ENCODE measurements at places on chromosomes 16 and 17.

DNA sequence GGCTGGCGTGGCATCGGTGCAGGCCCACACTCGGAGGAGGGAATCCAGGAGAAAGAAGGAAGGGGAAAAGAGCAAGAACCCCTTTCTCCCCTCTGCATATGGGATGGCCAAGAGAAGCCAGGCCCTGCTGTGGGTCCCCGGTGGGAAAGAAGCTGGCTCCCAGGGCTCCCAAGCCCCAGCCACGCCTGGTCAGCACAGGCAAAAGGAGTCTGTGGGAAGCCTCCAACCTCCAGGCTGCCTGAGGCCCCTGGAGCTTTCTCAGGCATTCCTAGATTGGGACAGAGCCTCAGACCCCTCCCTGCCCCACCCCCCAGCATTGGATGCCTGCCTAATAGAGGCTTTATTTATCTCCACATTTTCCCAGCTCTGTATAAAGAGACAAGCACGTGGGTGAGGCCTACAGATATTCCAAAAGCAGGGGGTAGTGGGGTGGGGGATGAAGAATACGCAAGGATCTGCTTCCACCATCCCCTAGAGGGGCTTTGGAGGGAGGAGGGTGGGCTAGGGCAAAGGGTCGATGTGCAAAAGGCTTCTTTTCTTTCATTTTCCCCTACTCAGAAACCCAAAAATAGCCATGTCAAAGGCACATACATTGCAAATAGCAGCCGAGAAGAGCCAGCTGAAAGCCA lies 56.4 kb downstream of the MPRIP start:
- DNase-seq: no peak

DNA sequence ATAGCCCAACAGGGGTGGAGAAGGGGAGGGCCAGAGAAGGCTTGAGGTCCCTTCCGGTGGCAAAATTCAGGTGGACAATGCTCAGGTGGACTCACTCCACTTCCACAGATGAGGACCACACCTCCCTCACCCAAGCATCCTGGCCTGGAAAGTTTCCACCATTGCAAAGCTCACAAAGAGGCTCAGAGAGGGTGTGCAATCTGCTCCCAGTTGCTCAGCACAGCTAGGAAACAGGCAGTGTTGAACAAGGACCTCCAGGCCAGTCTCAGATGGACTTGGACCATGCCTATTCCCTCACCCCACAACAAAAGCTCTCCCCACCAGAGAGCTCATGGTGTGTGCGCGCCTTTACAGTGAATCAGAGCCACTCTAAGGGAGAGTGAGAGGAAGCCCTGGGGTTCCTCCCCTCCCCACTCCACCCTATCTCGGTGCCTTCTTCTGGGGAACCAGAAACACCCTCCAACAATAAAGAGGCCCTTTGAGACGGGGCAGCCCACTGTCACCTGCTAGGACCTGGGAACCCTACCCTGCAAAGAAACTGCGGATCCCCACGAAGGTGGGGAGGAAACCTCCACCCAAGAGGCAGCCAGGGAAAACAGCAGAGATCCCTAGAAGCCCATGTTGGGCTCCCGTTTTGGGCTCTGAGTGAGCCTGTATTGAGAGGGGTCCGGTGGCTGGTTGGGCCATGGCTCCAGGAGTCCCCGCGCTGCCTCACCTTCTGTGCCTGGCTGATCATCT lies 1.6 kb downstream of the FAM83G start:
- DNase-seq: peak; percentile 81

DNA sequence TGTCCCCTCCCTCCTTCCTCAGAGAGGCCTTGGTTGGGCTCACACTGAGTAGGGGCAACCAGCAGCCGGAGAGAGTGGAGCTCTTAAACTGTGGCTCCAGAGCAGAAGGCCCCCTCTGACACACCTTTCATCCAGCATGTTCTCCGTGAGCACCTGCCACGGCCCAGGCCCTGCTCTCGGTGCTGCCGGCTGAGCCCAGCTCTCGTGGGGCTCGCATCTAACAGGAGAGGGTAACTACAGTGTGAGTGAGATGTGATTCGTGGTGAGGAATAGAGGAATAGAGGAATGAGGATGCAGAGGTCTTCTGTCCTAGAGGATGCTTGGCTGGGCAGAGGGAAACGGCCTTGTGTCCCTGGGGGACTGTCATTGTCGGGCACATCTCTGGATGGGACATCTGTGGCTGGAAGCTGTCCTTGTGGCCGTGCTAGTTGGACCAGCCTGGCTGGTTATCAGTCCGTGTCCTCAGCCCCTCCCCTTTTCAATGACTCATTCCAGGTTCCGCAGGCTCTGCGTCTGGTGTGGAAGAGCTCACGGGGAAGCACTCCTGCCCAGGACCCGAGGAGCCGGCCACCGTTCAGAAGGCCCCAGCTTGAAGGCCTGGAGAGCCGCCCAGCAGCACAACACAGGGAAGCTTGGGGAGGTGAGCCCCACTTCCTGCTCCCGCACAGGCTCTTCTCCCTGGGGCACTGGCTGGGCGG lies 11.9 kb upstream of the DNASE1 start:
- no peak for DNase-seq

DNA sequence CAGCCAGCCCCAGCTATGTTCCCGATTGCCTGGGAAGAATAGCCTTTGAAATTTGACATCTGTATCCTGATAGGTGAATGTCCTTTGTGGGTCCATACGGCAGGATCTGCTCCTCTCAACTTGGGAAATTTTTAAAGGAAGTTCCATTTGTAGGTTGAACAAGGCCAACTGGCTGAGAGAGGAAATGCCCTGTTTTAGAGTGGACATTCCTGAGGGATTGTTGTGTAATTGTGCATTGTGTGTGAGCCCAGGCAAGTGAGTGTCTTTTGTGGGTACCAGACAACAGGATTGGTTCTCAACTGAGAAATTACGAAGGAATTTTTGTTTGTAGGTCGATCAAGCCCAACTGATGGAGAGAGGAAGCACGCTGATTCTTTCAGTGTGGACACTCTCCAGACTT lies 2.6 kb upstream of the CPHXL2 start:
- DNase-seq: no peak

DNA sequence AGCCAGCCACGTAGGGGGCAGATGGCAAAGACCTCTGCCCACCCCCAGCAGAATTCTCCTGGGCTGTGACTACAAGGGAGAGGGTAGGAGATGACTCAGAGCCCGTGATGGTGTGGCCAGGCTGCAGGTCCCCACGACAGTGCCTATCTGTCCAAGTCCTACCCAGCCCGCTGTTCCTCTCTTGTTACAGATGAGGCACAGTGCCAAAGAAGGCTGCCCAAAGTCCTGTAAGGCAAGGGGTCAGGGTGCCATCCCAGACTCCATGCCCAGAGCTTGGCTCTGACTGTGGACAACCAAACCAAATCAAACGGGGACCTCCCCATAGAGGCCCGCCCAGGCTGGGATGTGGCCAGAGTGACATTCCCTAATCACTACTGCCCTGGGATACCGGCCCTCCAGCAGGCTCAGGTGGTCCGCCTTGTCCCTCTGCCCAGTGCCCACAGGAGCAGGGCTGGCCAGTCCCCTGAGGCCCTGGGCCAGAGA lies 12.6 kb upstream of the BCAR1 start:
- DNase-seq: no peak

DNA sequence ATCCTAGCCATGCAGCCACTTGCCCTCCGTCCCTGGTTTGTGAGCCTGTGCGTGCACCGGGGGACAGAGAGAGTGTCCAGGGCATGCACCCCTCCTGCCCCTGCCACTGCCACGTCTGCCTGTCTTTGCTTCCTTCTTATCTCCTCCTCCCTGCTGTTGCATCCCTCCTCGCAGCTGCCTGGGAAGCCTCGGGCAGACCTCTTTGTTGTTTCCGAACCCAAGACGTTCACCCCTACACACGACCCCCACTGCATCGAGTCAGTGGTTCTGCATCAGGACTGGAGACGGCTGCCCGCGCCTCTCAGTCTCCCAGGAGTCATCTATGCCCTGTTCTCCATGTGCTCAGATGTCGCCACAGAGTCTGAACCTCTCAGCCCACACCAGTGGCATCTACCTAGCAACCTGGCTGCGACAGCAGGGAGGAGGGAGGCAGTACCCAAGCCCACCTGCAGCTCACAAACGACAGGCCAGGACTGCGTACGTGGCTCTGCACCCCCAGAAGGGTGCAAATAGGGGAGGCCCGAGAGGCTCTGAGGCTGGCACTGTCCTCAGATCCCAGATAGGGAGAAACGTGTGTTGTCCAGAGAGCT lies 5.2 kb downstream of the TIMP2 start:
- no peak for DNase-seq

DNA sequence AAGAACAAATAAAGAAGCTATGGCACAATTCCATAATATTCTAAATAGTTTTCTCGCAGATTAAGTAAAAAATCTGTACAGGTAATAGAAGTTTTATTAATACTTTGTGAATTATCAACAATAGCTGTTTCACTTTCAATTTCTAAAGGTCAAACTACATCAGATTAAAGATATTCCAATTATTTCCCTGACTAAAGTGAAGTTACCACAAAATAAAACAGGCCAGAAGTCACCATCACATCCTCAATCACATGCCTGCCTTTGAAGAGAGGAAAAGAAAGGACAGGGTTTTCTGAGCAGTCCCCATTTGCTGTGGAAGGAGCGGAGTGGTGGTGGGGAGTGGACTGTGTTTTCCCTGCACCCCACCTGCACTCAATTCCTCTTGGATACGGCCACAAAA lies 11.1 kb downstream of the ITFG1 start:
- no peak for DNase-seq

DNA sequence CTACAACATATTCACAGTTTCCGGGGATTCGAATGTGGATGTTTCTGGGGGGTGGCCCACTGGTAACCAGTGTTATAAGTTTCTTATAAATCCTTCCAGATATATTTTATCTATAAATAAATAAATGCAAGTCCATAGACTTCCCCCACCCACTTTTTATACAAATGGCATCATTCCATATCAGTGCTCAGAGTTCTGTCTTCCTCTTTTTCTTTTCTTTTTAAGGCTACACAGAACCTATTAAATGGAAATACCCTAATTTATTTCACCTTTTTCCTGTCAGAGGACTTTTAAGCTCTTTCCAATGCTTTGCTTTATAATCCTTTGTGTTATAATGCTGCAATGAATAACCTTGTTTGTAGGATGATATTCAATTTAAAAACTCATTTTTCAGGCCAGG lies 3.8 kb downstream of the LGALS9 start:
- no peak for DNase-seq

- no peak for DNase-seq
Observed at GRCh38 chr16:81307770-81308169, 7.0 kb upstream of the GAN start.

DNA sequence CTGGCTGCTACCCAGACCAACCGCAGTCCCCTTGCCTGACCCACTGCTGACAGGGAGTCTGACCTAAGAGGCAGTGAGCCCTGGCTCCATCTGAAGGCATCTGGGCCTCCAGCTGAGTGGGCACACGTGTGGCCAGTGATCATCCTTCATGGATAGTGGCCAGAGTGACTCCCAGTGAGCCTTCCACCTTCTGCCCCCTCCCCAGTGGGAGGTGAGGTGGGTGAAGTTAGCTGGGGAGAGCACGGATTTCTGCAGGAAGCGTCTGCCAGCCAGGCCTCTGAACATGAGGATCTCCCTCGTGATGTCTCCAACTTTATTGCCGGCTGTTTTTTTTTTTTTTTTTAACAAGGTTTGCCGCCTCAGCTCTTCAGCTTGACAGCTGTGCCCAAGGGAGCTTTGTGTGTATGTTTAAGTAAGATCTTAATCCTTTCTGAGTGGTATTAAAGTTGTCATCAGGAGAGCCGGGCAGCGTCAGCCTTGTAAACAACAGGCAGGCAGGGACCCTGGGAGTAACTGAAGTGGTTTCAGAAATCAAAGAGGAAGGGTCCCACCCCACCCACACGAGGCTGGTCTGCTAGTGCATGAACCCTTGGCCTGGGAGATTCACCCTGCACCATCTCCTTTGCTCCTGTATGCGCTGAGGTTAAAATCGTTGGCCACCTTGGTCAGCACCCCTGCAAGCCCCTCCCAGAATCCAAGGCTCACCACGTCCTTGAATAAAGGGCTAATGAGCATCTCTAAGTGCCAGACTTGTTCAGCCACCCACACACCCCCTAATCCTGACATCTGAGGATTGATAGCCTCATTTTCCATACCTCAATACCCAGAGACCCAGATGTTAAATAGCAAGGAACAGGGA lies 33.3 kb downstream of the RHBDL3 start:
- no peak for DNase-seq

GRCh38 chr16:66292241-66292935 lies 74.1 kb upstream of the CDH5 start:
- DNase-seq: no peak

DNA sequence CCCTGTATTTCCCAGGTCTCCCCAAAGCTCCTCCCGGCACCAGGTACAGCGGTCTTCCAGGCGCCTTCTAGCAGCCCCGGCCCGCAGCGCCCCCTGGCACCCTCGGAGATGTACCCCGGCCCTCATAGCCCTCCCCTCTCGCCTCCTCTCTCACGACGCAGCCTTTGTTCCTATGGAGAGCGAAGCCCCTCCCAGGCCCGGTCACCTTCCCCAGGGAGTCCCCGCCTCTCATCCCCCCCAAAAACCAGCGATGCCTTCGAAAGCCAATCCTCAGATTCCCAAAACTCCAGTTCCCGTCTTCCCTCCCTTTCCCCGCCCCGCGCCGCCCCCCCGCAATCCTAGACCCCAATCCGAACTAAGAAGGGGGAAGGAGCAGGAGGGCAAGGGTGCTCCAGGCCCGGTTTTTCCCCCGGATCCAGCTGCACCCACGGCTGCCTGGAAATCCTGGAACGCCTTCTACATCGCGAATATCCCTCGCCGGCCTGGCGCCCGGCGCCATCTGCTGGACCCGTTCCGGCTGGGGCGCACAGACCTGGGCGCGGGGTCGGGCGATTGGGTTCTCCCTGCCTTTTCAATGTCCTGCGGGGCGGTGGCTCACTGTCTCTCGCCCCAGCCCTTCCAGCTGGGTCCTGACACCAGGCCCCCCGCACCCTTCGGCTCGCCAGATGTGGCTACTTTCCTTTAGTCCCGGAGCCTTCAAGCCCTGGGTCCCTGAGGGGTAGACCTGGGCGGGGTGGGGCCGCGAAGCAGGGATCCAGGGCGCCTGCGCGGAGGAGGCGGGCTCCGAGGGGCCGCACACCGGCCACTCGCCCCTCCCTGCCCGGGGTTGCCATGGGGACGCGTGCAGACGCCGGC lies at the start of gene DNAH2:
DNAH2 (plus strand) TSS at position 844 of the 855 bp plus-strand sequence. CDS start 1,991 bp downstream, outside the sequence.
- peak; percentile 93 for DNase-seq

GRCh38 chr17:82073446-82073845 lies 7.8 kb upstream of the DUS1L start:
- DNase-seq: no peak

DNA sequence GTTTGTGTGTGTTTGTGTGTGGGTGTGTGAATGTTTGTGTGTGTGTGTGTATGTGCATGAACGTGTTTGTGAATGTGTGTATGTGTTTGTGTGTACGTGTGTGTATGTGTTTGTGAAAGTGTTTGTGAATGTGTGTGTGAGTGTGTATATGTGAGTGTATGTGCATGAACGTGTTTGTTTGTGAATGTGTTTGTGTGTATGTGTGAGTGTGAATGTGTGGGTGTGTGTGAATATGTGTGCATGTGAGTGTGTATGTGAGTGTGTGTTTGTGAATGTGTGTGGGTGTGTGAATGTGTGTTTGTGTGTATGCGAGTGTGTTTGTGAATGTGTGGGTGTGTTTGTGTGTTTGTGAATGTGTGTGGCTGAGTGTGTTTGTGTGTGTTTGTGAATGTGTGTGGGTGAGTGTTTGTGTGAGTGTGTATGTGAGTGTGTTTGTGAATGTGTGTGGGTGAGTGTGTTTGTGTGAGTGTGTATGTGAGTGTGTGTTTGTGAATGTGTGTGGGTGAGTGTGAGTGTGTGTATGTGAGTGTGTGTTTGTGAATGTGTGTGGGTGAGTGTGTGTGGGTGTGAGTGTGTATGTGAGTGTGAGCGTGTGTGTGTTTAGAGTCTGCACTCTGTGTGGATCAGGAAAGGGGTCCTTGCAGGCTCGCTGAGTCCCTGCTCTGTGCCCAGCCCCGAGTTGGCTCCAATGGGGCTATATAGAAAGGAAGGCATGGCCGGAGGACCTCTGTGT lies 890 bp upstream of the CD300A start:
- DNase-seq: no peak

- DNase-seq: no peak
Observed at GRCh38 chr16:62190426-62190825, 154.2 kb upstream of the CDH8 start.
